Stimulated activated CD4-positive, alpha-beta T cell treated with anti-CD3 and anti-CD28 coated beads, Interleukin-4, amount 100 ng/mL, for 4 hours (primary cell): ENCODE measurements at places on chromosomes 4 and X.
A peak's percentile ranks its signal among the peaks of the same experiment; 100 is the strongest.

DNA sequence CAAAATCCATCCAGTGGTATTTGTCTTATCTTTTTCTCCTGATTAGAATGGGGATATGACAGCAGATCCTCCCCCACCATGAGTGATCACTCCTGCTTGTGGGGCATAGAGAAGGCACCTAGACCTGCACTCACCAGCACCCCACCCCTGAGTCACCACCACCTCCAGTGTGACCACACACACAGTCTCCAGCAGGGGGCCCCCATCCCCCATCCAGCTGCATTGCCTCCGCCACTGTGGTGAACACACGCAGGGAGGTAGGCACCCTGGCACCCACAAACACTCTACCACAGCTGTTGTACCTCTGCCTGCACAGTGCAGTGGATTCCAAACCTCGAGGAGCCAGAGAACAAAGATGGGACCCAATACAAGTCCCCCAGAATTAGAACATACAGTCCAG is 9.0 kb upstream of the MAGEA8 start:
- peak; percentile 48 for DNase-seq

DNA sequence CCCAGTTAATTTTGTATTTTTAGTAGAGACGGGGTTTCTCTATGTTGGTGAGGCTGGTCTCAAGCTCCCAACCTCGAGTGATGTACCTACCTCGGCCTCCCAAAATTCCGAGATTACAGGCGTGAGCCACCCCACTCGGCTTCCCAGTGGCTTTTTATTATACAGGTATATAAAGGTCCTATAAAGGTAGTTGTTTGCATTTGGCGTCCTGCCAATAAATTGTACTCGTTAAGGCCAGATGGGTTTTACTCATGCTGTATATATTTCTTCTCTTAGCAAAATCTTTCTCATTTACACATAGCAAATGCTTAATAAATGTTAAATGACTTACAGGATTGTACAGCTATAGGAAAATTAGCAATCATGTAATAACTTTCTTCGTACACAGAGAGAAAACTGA is 6.9 kb downstream of the SHROOM3 start:
- DNase-seq: no peak

DNA sequence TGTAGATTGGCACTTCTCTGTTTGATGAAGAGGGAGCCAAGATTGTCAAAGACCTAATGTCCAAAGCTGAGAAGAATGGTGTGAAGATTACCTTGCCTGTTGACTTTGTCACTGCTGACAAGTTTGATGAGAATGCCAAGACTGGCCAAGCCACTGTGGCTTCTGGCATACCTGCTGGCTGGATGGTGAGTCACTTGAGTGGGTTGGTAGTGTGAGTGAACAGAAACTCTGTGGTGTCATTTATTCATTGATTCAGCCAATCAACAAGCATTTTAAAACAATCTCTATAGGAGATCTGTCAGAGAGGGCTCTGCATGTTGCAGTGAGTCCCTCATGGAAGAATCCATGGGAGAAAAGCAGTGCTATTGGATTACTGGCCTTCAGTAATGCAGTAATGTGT is 16.3 kb downstream of the TAF9B start:
- DNase-seq: peak; percentile 60

DNA sequence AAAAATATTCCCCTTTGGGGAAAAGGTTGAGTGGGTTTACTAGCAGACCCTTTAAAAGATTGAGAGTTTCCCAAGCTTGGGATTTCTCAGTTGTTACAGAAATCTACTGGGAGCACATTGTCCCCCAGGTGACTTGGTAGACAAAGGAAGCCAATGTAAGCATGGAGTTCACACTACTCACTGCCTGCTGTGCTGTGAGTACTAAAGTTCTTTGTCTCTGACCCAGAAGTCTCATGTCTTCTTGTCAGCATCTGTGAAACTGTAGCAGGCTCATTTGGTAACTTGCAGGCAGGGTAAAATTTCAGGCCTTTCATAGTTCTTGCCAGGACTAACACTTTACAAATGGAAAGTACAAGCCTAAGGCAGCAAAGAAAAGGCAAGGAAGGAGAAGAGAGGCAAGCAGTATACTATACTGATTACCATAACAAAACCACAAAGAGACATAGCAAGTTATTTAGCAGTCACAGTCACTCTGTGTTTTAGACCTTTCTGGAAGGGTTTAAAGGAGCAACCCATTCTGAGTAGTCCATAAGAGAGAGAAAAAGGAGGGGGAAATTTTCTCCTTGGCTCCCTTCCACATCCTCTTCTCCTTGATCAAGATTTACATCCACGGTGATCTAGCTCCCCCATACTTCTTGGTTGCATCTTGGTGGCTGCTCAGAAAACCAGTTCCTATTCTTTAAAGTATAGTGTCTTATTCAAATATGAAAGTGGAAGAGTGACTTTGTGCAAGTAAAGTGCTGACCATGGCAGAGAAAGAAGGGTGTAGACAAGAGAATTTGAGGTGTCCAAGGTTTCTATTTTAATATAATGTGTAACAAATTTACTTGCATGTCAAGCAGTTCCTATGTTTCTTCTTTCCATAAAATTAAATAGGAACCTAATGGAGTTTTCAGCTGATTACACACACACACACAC is 160.0 kb upstream of the PDE5A start:
- no peak for DNase-seq

DNA sequence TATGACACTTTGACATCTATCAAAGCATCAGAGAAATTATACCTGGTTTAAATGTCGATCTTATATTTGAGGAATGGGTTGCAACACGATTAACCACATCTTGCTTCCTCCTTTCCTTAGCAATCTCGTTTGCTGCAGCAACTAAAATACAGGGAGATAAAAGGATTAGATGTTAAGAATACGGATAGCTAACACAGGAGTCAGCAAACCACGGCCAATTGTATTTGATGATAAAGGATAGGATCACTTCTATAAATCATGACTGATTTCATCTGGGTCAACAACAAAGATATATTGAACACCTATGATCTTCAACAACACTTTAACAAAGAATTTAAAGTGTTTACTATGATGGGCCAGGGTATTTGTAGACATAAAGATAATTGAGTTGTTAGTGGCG is 5.0 kb downstream of the MAP7D3 start:
- DNase-seq: no peak

- peak; percentile 25 for DNase-seq
Observed at GRCh38 chr4:140052050-140052449, 101.9 kb downstream of the MAML3 start.

- no peak for DNase-seq
Observed at GRCh38 chr4:92359491-92359890, 55.7 kb downstream of the GRID2 start.

- no peak for DNase-seq
Observed at GRCh38 chr4:32022071-32022470, 1301.9 kb downstream of the PCDH7 start.

DNA sequence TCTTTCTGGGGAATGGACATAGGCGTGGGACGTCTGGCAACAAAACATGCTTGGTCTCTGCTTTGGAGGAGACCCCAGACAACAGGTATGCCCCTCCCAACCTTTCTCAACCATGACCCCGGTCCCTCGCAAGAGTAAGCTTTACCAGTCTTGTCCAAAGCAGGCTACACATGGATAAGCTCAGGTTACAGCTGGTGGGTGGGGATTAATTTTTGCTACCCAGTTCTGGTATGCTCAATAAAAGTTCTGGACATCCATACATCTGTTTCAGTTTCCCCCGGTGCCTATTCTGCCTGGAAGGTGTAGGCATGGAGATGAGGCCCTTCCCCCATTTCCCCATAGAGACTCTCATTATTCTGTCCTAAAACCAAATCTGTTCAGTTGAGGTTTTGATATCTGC is 54.5 kb upstream of the NOCT start:
- DNase-seq: no peak

- DNase-seq: no peak
Observed at GRCh38 chr4:123278755-123279154, 117.8 kb upstream of the SPRY1 start.

DNA sequence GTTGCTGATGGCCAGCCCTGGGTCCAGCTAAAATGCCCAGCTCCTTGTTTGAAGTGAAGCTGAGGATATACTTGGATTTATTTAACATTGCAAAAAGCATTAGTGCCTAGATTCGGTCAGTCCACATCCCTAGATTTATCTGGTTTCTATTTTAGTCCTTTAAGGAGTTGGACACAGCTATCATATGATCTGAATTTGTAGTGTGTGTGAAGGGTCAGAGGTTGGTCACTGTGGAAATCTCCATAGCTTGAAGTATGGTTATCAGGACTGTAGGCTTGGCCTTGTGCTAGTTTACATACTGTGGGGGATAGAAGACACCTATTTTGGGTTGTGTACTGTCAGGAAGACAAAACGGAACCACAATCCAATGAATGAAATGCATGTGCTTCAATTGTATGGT is 28.8 kb downstream of the NLGN3 start:
- DNase-seq: no peak

- no peak for DNase-seq
Observed at GRCh38 chrX:43717161-43717560, 61.1 kb downstream of the MAOA start.

DNA sequence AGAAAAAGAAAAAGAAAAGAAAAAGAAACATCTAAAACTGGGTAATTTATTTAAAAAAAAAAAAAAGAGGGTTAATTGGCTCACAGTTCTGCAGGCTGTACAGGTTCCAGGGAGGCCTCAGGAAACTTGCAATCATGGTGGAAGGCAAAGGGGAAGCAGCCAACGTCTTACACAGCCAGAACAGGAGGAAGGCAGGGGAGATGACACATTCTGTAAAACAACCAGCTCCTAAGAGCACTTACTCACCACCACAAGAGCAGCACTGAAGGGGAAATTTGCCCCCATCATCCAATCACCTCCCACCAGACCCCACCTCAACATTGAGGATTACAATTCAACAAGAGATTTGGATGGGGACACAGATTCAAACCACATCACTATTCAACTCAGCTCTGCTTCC is 36.8 kb upstream of the TMEM184C start:
- DNase-seq: no peak

GRCh38 chrX:143094417-143095023 is 68.8 kb downstream of the SPANXN4 start:
- no peak for DNase-seq

DNA sequence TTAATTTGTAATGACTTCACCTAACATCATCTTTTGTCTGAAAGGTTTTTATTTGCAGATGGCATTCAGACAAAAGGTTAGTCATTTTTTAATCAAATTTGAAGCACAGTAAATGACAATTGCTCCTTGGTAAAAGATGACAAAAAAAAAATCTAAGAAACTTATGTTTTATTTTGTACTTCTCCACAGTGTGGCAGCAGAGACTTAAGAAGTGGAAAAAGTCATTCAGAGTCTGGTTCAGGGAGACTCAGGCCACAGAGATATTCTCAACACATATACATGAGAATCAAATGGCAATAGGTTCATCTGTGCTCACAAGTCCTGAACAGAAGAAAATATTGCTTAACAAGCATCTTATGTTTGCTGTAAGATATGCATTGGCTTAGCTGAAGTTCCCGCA is 436.2 kb downstream of the KCNIP4 start:
- DNase-seq: no peak

DNA sequence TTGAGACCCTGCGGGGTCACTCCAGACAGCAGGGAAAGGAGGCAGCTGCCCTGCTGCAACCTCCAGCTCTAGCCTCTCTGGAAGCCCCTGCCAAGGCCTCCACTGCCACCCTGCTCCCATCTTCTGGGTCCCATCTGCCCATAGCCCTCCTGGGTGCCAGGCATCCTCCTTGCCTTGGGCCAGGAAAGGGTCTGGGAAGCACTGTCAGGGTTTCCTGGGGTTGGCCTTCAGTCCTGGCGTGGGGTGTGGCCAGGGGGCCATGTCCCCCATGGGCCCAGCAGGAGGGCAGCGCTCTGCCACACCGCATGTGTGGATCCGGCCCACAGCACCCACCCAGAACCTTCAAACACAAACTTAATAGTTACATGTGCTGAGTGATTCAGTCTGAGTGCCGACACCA is 3.4 kb upstream of the CPLX1 start:
- DNase-seq: no peak

DNA sequence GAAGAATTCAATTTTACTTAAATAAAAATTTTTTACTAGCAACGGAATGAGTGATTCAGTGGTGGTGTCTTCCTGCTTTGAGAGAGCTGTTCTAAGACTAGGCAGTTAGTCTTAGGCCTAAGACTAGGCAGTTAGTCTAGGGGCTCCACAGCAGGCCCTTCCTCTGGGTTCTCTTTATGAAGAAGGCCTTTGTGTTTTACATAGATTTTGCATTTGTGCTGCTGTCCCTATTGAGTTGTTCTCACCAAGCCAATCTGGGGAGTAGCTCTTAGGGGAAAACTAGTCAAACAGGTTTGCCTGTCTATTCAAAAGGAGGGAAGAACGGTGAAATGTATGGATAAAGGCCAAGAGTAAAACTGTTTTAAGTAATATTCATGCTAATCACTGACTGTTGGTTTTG is 7.6 kb downstream of the UGT8 start:
- no peak for DNase-seq

GRCh38 chr4:74353858-74354257 is 11.1 kb upstream of the EREG start:
- DNase-seq: no peak

GRCh38 chr4:77960367-77960766 is 96.8 kb upstream of the FRAS1 start:
- no peak for DNase-seq

- DNase-seq: no peak
Observed at GRCh38 chr4:8211251-8211650, 12.2 kb downstream of the SH3TC1 start.

- DNase-seq: no peak
Observed at GRCh38 chr4:127533028-127533700, 99.6 kb upstream of the INTU start.

DNA sequence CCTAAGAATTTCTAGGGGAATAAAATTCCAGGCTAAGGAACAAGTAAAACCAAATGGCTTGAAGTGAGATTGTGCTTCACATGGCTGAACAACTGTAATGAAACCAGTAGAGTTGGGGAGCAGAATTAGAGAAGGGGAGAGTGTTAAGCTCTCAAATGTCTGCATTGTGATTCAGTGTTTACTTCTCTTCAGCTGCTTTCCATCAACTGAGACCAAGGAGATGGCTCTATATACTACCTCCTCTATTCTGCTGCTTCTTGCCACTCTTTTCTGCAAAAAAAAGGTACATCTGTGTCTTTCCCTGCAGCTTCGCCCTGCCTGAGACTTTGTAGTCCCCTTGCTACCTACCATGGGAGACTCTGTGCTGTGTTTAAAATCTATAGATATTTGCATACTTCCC is 73.5 kb downstream of the WDFY3 start:
- DNase-seq: no peak

- no peak for DNase-seq
Observed at GRCh38 chr4:77922158-77923094, 59.8 kb downstream of the MRPL1 start.

DNA sequence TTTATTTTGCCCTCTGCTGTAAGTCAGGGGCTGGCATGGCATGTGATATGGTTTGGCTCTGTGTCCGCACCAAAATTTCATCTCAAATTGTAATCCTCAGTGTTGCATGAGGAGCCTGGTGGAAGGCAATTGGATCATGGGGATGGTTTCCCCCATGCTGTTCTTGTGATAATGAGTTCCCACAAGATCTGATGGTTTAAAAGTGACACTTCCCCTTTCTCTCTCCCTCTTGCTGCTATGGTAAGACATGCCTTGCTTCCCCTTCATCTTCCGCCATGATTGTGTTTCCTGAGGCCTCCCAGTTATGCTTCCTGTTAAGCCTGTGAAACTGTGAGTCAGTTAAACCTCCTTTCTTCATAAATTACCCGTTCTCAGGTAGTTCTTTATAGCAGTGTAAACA is 72.0 kb upstream of the MSX1 start:
- no peak for DNase-seq
